Subcutaneous adipose tissue (tissue), 4 donors: ENCODE measurements at places on chromosomes 6 and 20. TPM values are rescaled to one million over a fixed set of nuclear protein-coding genes. Genes with fewer than 3 reads are reported as not detected.

Gene UBE3D
- total RNA-seq = 4.9 TPM

Gene RAB44
- 0.82 TPM for total RNA-seq

Gene CST7
- total RNA-seq = 4.7 TPM

Gene C6orf52
- not detected for total RNA-seq

Gene ZNF335
- total RNA-seq = 15.6 TPM

Gene LGSN
- not detected for total RNA-seq

Gene CTAGE9
- total RNA-seq = not detected

Gene GABRR1
- total RNA-seq = not detected

Gene GRM1
- total RNA-seq = not detected

Gene C4A
- 5.1 TPM for total RNA-seq

Gene FABP7
- not detected for total RNA-seq

Gene TULP1
- total RNA-seq = not detected

Gene CGA
- not detected for total RNA-seq

Gene CNKSR3
- 3.4 TPM for total RNA-seq

Gene ARMH2
- total RNA-seq = not detected

Gene PLN
- 14.2 TPM for total RNA-seq

Gene SAMD10
- 1.1 TPM for total RNA-seq

Gene NR2E1
- total RNA-seq = not detected

Gene THBS2
- 91.4 TPM for total RNA-seq

Gene NTSR1
- total RNA-seq = not detected
